Erythroblast (primary cell): ENCODE measurements at places on chromosomes 13 and 19.

- DNase-seq: no peak
Observed at GRCh38 chr19:13329766-13330165, 176.5 kb downstream of the CACNA1A start.

- DNase-seq: no peak
Observed at GRCh38 chr13:22256111-22256639, 585.3 kb downstream of the FGF9 start.

DNA sequence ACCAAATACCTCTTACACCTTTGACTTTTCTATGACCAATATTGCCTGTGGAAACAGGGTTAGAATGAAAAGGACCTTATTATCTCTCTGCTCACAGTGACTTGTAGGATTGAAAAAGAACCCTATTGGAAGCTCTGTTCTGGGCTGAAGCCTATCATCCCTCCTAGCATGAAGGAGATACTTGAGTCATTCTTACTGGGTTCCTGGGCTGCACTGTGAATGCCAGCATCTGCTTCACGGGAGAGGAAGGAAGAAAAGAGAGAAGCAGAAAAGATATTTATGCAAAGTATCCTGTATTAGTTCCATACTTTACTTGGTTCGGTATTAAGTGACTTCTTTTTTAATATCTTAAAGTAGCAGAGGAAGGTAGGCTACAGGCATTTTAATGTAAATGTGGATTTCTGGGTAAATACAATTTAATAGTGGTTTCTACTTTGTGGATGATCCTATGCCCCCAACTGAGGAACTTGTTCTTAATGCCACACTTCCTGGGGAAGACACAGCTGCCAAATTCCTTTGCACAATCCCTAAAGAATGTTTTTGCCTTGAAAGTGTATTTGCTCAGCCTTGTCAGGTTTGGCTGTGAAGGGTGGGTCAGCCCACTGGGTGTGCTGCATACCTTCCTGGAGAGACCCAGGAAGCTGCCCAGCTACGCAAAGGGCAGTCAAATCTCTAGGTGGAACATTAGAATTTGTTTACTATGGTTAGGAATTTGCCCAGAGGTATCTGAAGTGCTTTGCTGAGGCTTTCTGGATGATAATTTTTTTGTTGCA lies 13.7 kb upstream of the SCEL start:
- DNase-seq: no peak

GRCh38 chr13:23868521-23868920 lies 20.7 kb downstream of the MIPEP start:
- DNase-seq: peak; percentile 18

GRCh38 chr19:6376512-6377190 lies 918 bp upstream of the PSPN start:
- no peak for DNase-seq

DNA sequence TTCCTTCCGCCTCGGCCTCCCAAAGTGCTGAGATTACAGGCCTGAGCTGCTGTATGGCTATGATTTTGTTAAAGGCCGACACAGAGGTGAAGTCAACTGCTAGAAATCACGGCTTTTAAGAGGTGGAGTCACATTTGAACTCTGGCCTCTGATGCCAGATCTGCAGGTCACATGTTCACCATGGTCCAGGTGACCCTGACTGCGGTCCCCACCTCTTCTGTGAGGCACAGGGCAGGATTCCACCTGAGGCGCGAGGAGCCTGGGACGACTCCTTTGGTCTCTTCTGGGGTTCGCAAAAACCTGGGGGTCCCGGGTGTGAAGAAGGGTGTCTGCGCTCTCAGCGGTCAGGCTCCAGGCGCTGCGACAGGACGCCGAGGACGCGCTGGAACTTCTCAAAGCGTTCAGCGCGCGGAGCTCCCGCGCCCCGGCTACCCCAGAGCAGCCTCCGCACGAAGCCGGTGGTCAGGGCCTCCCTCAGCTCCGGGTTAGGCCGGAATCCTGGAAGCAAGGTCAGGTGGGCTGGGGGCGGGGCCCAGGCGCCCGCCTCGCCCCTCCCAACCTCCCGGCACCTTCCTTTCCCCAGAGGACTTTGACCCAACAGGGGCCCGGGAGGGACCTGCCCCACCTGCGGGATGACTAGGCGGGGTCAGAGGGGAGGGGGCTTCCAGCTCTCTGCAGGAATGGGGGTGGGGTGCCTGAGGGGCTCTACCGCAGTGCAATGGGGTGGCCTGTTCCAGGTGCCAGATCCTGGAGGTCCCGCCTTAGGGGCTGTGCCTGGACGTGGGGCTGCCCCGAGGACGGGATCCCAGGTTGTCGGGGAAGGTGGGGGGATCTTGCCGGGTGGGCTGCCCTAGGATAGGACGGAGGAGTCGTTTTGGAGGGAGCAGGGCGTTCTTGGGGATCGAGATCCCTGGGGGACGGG lies 13.0 kb downstream of the TRIP10 start:
- no peak for DNase-seq

GRCh38 chr13:105972811-105973590 lies 562.5 kb downstream of the EFNB2 start:
- no peak for DNase-seq

- peak; percentile 97 for DNase-seq
Observed at GRCh38 chr13:32175307-32175706, 139.9 kb downstream of the ZAR1L start.

GRCh38 chr13:95676105-95676761 lies 706 bp upstream of the DNAJC3 start:
- DNase-seq: peak; percentile 73

DNA sequence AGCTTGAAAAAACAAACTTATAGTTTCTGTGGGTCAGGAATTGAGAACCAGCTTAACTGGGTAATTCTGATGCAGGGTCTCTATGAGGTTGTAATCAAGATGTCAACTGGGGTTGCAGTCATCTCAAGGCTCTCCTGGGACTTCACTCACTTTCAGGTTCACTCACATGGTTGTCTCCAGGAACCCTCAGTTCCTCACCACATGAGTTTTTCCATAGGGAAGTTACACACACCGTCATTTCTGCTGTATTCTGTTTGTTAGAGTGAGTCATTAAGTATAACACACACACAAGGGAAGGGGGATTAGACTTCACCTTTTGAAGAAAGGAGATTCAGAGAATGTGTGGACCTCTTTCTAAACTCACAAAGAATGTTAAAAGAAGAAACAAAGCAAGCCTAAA lies 34.9 kb upstream of the MLNR start:
- DNase-seq: no peak

DNA sequence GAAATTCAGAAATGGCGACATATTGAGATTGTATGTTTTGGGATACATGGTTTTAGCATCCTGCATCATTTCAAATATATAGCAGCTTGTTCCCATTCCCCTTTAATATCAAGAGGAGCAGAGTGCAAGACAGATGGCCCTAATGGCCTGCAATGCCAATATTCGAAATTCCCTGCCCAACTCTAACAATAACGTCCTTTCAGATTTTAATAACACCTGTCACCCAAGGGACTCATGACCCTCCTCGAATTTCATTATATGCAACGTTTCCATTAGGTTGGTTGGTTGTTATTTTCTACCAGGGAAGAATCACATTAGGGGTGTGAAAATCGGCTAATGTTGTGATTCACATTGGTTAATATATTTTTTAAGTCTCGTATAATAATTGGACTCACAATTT lies 170.0 kb downstream of the TNFSF13B start:
- DNase-seq: no peak

DNA sequence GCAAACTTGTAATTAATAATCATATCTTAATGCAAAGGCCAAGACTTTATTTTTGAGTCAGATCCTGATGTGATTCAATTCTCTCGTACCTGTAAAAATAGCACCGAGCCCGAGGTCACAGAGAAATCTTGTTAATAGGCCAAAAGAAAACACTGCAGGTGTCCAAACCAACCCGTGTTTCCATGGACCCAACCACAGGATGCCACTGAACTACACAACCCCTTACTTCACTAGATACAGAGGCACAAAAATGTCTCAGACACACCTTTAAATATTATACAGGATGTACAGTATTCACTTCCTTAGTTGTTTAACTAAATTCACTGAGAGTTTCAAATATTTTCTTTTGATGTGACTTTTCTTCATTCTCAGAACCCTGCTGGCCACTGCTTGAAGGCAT lies 530.9 kb downstream of the MYO16 start:
- no peak for DNase-seq

- DNase-seq: no peak
Observed at GRCh38 chr19:11425719-11426457, 6.8 kb upstream of the RGL3 start.

DNA sequence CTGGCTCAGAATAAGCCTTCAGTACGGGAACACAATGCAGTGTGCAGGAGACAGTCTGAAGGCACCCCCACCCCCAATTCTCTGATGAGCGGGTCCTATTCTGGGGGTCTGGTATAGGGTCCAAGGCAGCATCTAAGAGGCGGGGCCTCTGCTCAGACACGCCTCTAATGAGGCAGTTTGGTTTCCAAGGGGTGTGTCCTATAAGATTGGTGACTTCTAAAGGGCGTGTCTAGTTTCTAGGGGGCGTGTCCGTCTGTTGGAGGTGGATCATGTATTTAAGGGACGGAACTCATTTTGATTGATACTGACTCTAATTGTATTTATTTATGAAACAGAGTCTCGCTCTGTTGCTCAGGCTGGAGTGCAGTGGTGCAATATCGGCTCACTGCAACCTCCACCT lies 8.7 kb downstream of the FIZ1 start:
- DNase-seq: peak; percentile 68

DNA sequence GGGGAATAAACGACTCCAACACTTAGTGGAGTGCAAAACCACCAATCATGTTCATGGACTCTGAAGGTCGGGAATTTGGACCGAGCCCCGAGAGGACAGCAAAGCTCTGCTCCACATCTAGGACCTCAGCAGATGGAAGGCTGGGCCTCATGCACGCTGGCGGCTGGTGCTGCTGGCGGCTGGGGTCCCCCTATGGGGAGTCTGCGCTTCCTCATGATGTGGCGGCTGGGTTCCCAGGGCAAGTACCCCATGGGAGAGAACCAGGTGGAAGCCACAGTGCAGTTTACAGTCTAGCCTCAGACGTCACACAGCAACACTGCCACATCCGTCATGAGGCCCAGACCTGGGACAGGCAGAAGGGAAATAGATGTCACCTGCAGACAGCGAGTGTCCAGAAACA lies 13.2 kb downstream of the PEPD start:
- DNase-seq: no peak

DNA sequence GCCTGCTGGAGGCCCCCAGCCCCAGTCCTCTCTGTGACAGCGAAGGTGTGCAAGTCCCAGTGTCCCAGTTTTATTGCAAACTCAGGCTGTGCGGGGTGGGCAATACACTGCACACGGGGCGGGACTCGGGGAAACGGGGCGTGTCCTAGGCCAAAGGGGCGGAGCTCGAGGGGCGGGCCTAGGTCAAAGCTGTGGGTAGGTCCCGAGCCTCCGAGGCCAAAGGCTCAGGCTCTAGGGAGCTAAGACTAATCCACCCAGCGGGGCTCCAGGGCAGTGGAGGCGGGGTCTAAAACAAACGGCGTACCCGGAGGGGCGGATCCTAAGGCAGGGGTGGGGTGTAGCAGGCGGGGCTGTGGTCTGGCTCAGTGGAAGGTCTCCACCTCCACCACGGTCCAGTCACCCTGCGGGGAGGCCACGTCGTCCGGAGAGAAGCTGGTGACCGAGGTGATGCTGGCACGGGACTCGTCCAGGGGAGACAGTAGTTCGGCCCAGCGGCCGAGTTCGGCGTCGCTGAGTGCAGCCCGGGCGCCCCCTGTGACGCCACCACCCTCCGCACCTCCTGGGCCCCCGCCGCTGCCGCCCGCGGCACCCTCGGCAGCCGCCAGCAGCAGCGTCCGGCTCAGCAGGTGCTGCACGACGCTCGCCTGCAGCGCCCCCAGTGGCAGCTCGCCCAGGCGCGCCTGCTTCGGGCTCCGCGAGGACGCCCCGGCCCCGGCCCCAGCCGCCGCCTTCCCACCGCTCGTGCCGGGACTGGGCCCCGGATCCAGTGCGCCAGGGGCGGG lies 5.3 kb downstream of the PRR36 start:
- DNase-seq: peak; percentile 89

GRCh38 chr19:29400917-29401711 lies 124.7 kb upstream of the VSTM2B start:
- no peak for DNase-seq

DNA sequence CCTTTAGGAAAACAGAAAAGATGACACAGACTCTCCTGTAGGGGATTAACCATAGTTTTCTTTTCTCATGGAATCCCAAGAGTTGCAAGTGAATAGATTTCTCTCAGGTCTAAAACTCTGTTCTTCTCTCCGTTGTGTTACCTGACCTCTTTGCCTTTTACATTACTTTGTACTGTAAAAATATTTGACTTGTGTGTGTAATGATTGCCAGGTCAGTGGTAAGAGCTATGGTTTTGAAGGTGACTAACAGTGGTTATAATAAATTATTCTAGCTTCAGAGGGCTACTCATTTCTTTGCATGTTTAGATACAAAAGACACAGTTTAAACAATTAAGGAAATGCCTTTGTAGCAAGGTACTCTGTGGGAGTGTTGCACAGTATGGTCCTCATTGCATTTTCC lies 23.0 kb upstream of the PSG2 start:
- no peak for DNase-seq

DNA sequence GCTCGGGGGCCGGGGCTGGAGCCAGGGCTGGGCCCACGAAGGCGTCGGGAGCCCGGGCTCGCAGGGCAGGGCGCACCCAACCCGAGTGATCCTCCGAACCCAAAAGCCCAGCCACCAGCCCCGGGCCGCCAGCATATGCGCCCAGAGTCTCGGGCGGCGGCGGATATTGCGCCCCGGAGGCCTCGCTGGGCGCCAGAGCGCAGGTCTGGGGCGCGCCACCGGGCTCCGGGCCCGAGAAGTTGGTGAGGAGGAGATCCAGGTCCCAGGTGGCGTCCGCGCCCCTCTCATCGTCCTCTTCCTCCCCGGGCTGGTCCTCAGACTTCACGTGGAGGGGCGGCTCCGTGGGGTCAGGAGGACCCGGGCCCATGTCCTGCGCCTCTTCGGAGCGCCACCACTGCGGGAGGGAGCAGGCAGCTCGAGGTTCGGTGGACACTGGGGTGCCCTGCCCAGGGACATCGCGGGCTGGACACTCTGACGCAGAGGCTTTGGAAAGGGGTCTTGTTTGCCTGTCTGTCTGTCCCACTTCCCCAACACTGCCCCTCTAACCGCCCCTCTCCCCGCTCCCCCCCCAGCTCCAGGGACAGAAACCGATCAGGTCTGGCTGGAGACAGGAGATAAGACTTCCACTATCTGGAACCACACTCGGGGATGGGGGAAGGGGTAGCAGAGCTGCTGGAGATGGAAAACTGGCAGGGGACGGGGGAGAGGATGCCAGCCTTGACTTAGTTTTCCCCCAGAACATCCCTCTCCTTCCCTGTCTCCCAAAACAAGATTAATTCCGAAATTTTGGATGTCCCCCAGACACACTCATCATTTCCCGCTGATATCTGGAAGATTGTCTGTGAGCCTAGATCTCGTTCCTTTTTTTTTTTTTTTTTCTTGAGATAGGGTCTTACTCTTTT lies 1.0 kb downstream of the KLF1 start:
- DNase-seq: peak; percentile 93

GRCh38 chr19:48490981-48491792 lies 20.4 kb downstream of the LMTK3 start:
- peak; percentile 77 for DNase-seq

GRCh38 chr13:50451609-50452008 lies 391.9 kb downstream of the DLEU7 start:
- no peak for DNase-seq

DNA sequence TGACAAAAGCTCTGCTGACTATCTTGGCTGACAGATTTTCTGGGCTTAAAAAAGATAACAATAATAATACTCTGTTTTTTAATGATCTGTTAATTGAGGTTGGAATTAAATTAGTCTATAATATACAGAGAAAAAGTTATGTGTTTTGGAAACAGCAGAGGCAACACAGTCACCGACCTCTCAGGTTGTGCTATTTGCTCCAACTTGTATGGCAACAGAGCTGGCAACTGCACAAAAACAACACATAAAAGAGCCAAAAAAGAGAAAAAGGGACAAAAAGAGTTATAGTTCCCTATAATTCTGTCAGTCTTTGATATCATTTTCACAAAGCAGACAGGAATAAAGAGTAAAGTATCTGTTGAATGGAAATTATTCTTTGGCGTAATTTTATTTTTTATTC lies 102.3 kb upstream of the POSTN start:
- no peak for DNase-seq
